ENCODE measurements at places on chromosomes 6 and 20. TPM values are rescaled to one million over a fixed set of nuclear protein-coding genes. Genes with fewer than 3 reads are reported as not detected.

GRIK2 gene
- total RNA-seq = 2.0 TPM

FUCA2 gene
- total RNA-seq = 19.5 TPM

GRCh38 chr6:110547266-110547964 lies 71.0 kb upstream of the SLC22A16 start:
- DNase-seq = no peak

DNA sequence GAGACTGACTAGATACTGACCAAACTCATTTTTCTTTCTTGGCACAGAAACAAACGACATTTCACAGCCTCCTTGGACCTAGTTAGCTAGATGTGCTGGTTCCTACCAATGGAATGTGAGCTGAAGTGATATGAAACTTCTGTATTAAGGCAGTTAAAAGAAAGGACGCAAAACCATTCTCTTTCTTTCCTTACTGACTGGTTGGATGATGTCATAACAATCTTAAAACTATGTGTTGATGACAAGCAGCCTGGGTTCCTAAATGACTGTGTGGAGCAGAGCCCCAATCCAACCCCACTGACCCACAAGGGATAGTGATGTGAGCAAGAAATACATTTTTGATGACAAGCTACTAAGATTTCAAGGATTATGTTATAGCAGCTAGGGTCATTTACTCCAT lies 35.6 kb downstream of the CEP162 start:
- DNase-seq = no peak

DNA sequence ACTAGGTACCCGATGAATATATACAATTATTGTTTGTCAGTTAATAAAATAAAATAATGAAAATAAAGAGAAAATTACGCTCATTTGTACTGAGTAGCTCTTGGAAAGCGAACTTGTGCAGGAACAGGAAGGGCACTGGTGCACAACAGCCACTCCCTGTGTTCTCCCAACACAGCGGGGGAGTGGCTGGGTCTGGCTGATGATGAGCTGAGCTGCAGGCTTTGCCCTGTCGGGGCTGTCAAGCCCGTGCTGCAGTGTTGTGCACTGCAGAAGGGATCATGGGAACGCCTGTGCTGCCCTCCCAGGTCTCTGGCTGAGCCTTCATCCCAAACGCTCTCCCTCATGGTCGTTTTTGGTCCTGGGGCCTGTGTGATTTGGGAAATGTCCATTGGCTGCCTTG lies 131.7 kb upstream of the MAP3K4 start:
- DNase-seq = no peak

MYH7B gene
- total RNA-seq = 0.20 TPM

DNA sequence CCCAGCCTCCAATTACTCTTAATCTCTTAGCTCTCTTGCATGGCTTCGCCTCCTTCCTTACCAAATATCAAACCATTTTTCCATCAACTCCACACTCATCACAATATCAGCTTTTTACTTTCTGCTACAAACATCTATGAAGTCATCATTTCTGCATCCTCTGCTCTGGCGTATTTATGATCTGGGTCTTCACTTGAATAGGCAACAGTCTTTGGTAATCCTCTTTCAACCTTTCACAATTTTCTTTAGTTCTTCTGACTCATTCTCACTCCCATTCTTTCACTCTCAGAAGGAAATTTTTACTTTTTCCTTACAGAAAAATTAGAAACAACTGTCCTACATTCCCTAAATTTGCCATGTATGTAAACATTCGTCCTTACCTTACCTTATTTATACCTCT lies 522.4 kb downstream of the HDGFL1 start:
- DNase-seq = no peak

DNA sequence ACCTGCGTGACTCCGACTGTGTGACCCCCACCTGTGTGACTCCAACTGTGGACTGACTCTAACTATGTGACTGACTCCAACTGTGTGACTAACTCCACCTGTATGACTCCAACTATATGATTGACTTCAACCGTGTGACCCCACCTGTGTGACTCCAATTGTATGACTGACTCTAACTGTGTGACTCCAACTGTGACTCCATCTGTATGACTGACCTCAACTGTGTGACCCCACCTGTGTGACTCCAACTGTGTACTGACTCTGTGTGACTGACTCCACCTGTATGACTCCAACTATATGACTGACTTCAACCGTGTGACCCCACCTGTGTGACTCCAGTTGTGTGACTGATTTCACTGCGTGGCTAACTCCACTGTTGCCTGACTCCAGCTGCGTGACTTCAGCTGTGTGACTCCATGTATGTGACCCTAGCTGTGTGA lies 38.6 kb downstream of the SYNJ2 start:
- no peak for DNase-seq

HTR1E gene
- not detected for total RNA-seq

- peak; percentile 10 for DNase-seq
These were observed 89.2 kb upstream of the STMND1 start for GRCh38 chr6:17012421-17013225.
